ENCODE measurements at places on chromosomes 1 and 21. TPM values are rescaled to one million over a fixed set of nuclear protein-coding genes. Genes with fewer than 3 reads are reported as not detected.

The RBP7 gene
- total RNA-seq: 1.9 TPM

The CYYR1 gene
- total RNA-seq: 0.35 TPM

The ZNF648 gene
- not detected for total RNA-seq

The TEX38 gene
- total RNA-seq: not detected

The SPRR2F gene
- total RNA-seq: not detected

The SLC6A9 gene
- total RNA-seq: 7.5 TPM

The ICOSLG gene
- under 0.01 TPM for total RNA-seq

The SLC37A1 gene
- total RNA-seq: 1.9 TPM

The ELAPOR1 gene
- total RNA-seq: 0.23 TPM

The SELENBP1 gene
- total RNA-seq: 34.8 TPM

The ZBTB7B gene
- 14.1 TPM for total RNA-seq

The RHCE gene
- 1.1 TPM for total RNA-seq

The DDAH1 gene
- total RNA-seq: 17.8 TPM

The PSMB4 gene
- 278 TPM for total RNA-seq

The GBP6 gene
- total RNA-seq: not detected

The PTGFR gene
- total RNA-seq: 58.9 TPM

The RHOU gene
- 0.45 TPM for total RNA-seq

The GUCA2A gene
- total RNA-seq: not detected

The DNM3 gene
- 1.9 TPM for total RNA-seq

The CFAP107 gene
- total RNA-seq: not detected

The RHBDL2 gene
- 0.59 TPM for total RNA-seq

The TCHHL1 gene
- not detected for total RNA-seq

The LIN9 gene
- 0.82 TPM for total RNA-seq

The EPHB2 gene
- total RNA-seq: 8.1 TPM
